CD4-positive, alpha-beta T cell treated with Interleukin-17A for 1 hour (primary cell): ENCODE measurements at places on chromosomes 3 and 15.
A peak's percentile ranks its signal among the peaks of the same experiment; 100 is the strongest.

GRCh38 chr3:113966172-113966571 is 18.4 kb downstream of the ZDHHC23 start:
- DNase-seq: no peak

- DNase-seq: no peak
Measured at GRCh38 chr3:67940210-67940952, 286.0 kb upstream of the SUCLG2 start.

DNA sequence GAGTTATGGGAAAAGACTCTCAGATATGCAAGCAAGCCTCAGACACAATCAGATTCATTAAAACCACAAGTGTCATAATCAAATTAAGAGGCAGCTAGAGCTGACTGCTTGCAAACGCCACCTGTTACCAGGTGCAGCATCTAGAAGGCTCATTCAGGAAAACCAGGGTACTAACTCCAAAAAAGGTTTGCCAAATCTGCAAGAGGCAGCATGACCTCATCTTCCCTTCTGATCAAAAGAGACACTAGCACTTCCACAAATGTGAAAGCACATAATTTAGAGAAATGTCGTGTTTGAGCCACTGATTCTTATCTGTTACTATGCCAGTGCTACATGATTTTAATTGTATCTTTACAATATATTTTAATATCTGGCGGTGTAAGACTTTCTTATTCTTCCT is 123.3 kb upstream of the NANOGP8 start:
- no peak for DNase-seq

DNA sequence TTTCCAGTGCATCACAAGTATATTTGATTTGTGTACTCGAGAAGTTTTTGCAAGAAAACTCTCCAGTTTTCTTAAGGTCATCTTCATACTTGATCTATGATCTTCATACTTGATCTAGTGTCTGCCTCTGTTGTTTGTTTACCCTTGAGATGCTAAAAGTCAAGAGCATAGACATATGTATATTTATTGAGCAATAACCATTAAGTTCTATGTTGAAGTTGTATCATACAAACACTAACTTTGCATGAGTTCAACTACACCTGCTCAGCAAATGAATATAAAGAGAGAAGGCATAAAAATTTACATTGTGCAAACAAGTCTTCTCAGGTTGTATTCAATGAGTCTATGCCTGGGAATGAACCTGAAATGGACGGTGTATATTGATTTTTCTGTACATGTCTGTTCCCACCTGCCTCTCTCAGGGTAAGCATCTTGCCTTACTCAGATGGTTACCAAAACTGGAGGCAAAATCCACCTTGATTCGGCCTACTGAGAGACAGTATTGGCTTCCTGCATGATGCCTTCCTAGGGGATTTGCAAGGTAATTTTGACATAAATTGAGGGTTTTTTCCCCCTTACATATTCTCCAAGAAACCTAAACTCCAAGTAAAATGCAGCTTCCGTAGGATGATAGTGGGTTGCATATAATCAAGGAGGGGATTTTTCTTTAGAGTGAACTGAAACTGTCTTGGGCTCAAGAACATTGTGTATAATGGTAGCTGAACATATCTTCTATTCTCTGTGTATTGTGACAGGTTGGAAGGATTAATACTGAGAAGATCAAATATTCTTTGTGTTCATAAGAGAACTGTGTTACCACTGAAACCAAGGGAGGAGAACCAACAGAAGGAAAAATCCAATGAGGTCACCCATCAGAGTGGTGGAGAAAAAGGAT is 110.4 kb downstream of the FILIP1L start:
- no peak for DNase-seq

DNA sequence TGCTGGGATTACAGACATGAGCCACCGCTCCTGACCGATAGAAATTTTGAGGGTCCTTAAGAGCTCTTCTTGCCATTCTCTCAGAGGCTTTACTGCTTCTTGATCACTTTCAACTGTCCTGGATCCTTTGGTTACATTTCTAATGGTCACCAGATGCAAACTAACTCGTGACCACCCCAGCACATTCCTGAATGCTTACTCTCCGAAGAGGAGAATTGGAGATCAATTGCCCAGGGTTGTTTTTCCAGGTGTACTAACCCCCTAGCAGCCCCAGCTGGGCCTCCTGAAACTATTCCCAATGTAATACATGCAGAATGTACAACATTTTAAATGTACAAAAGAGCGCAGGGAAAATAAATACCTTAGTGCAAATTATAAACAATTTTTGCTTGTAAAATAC is 65.1 kb upstream of the TBL1XR1 start:
- no peak for DNase-seq

DNA sequence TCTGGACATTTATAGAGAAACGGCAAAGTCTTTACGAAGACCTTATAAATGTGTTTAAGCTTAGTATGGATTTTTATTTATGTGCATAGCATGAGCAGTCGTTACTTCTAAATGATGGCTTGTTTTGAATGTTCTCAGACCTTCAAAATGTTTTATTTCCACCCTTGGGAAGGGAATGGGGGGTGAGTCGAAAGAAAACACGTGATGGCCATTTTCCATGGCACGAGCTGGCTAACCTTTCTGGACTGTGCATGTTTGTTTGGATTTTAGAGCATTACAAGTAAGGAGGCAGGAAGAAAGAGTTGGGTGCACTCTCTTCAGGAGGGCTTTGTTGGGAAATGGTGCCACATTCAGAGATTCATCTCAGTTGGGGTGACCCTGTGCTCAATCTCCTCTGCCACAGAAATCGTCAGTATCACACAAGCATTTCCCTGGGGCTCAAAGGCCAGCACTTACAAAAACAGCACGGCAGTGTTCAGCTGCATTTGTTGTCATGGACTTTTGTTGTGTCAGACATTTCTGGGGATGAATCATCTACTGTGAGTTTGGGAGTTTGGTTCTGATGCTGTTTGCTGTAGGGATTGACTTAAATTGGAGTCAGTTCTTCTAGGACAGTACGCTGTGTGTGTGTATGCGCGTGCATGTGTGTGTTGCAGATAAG is 52.3 kb upstream of the ADAMTS9 start:
- no peak for DNase-seq

GRCh38 chr3:168091302-168091858 is 4.3 kb downstream of the GOLIM4 start:
- DNase-seq: no peak

- no peak for DNase-seq
Measured at GRCh38 chr3:133418361-133418760, 18.5 kb downstream of the BFSP2 start.

GRCh38 chr3:178795349-178795748 is 259.1 kb downstream of the KCNMB2 start:
- no peak for DNase-seq

DNA sequence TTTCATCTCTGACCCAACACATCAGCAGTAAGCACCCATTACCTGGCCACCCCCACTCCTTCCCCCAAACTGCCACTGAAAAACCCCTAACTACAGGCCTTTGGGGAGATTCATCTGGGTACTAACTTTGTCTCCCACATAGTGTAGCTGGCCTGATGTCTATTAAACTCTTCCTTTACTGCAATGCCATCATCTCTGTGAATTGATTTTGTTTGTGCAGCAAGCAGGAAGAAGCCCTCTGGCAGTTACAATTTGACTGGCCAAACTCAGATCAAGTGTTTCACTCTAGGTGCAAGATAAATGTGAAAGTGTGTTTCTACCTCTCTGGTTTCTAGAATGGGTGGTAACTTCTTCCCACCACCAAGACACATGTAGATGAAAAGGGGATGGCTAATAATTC is 26.7 kb upstream of the OR5K4 start:
- no peak for DNase-seq

- DNase-seq: no peak
Measured at GRCh38 chr3:194042927-194043326, 93.0 kb upstream of the HES1 start.

GRCh38 chr3:178043084-178043483 is 493.2 kb upstream of the KCNMB2 start:
- no peak for DNase-seq

GRCh38 chr15:88454867-88455810 is 12.0 kb downstream of the MRPL46 start:
- peak; percentile 12 for DNase-seq

- DNase-seq: no peak
Measured at GRCh38 chr3:159894386-159894785, 94.2 kb upstream of the IL12A start.

DNA sequence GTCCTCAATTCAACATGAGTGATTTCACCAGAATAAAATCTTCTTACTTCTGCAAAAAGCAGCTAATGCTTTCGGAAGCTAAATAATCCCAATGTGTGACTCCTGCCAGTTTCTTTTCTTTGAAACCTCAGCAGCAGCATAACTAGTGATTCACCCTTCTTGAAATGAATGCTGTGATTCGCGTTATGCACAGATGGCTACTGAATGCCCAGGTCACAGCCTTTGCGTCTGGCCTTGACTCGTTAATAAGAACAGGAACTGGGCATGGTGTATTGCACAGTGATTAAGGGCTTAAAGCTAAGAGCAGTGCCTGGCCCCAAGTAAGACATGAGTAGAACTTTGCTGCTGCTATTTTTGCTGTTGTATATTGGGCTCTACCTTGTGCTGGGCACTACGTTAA is 19.0 kb downstream of the CGNL1 start:
- DNase-seq: no peak

DNA sequence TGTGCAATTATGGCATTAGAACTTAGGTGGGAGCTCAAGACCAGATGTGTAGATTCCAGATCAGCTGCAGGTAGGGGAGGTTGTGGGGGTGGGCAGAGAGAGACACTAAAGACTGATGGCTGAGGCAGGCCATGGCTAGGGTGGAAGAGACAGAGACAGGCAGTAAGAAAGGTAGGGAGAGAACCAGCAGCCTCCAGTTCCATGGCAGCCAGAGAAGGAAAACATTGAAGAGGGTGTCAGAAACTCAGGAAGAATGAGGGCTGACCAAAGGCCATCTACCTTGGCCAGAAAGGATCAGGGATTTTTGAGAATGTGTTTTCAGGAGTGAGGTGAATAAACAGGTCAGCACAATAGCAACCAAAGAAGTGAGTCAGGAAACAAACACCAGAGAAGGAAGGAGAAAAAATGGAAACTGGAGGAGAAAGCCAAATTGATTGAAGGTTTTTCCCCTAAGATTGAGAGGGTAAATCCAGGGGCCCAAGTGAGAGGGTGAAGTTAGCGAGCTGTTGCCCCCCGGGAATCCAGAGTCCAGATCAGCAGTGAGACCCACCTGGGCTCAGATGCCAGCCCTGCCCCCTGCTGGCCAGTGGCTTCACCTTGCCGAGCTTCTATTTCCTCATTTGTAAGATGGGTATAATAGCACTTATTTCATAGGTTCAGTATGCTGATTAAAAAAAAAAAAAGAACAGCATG is 41.0 kb downstream of the ABHD2 start:
- peak; percentile 60 for DNase-seq

DNA sequence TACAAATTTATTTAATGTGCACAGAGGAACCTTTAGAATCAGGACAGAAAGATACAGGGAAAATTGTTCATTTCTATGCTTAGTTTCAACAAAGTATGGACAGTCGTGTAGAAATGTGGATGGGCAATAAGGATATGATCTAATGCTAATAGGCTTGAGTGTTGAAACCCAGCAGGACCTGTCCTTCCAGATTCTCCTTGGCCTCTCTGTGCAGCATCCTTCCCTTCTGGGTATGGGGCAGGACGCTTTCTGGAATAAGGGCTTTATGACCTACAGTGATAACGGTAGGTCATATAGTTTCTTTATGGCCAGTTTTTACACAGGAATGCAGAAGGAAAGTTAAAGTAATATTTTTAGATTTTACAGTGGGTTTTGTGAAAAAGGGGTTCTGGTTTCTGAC is 698.1 kb downstream of the SI start:
- no peak for DNase-seq

GRCh38 chr3:172272698-172273097 is 175.6 kb downstream of the GHSR start:
- no peak for DNase-seq

GRCh38 chr3:163058031-163058854 is 1561.6 kb downstream of the OTOL1 start:
- no peak for DNase-seq

GRCh38 chr3:189822726-189823125 is 191.5 kb downstream of the TP63 start:
- DNase-seq: no peak

DNA sequence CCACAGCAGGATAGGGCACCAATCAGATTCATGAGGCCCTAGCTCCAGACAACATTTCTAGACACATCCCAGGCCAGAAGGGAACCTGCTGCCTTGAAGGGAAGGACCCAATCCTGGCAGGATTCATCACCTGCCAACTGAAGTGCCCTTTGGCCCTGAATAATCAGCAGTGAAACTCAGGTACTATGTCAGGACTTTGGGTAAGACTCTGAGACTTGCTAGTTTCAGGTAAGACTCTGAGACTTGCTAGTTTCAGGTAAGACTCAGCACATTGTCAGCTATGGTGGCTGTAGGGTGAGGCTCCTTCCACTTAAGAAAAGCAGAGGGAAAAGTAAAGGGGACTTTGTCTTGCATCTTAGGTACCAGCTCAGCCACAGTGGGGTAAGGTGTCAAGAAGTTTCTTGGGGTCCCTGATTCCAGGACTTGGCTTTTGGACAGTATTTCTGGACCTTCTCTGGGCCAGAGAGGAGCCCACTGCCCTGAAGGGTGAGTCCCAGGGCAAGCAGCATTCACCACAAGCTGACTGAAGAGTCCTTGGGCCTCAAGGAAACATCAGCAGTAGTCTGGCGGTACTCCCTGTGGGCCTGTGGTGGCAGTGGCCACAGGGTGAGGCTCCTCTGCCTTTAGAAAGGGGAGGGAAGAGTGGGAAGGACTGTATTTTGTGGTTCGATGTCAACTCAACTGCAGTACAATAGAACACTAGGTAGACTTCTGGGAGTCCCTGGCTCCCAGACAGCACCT is 13.7 kb upstream of the COL8A1 start:
- no peak for DNase-seq

DNA sequence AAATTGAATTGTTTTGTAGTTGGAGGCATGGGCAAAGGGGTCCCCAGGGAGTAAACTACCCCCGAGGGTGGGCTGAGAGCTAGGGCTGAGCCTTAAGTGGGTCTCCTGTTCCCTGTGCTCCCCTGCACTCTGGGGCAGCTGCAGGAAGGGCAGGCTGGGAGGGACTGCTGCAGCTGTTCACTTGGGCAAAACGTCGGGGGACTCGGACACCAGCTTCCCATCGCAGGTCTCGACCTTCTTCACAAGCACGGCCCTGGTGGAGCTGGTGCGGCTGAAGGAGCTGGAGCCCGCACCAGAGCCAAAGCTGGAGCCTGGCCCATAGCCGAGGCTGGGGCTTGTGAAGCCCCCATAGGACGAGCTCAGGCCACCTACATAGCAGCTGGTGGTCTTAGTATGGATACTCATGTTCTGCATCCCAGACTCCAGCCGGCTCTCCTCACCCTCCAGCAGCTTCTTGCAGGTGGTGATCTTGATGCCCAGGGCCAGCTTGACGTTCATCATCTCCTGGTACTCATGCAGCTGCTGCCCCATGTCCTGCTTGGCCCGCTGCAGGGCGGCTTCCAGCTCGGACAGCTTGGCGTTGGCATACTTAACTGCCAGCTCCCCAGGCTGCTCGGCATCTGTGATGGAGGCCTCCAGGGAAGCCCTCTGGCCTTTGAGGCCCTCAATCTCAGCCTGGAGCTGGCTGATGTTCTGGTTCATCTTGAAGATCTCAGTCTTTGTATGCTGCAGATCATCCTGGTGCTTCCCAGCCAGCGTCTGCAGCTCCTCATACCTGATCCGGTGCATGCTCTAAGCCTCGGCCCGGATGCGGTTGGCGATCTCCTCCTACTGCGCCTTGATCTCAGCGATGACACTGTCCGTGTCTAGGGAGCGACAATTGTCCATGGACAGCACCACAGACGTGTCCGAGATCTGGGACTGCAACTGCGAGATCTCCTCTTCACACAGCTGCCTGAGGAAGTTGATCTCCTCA is 423.5 kb upstream of the ARPP21 start:
- DNase-seq: no peak

- peak; percentile 17 for DNase-seq
Measured at GRCh38 chr15:77162872-77163633, 92.1 kb upstream of the TSPAN3 start.

- DNase-seq: no peak
Measured at GRCh38 chr3:10010421-10010877, 15.8 kb upstream of the FANCD2 start.
